Fibroblast of the aortic adventitia (primary cell): ENCODE measurements at places on chromosomes 3 and 15. TPM values are rescaled to one million over a fixed set of nuclear protein-coding genes. Genes with fewer than 3 reads are reported as not detected.

SKOR1 gene
- total RNA-seq, result 0.08 and 0.09 TPM in 2 replicates

HSPBAP1 gene
- 6.6 and 9.6 TPM in 2 replicates for total RNA-seq

GPR62 gene
- 0.09 TPM in 1 of 2 replicates, not detected in the other for total RNA-seq

DNA sequence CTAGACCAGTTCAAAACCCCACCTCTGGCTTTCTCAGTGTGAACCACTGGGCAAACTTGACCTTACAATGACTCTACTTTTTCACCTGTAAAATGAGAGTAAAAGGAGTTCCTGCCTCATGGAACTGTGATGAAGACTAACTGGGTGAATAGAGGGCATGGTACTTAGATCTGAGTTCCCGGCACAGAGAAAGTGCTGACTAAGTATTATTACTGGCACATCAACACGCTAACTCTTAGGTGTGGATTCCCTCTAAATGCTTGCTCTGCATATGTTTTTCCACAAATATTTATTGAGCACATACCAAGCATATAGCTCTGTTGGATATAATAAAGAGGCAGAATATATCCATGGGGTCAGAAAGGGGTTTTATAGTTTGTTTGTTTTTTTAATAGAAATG, 437.8 kb downstream of the MAGI1 start:
- DNase-seq, result no peak

DNA sequence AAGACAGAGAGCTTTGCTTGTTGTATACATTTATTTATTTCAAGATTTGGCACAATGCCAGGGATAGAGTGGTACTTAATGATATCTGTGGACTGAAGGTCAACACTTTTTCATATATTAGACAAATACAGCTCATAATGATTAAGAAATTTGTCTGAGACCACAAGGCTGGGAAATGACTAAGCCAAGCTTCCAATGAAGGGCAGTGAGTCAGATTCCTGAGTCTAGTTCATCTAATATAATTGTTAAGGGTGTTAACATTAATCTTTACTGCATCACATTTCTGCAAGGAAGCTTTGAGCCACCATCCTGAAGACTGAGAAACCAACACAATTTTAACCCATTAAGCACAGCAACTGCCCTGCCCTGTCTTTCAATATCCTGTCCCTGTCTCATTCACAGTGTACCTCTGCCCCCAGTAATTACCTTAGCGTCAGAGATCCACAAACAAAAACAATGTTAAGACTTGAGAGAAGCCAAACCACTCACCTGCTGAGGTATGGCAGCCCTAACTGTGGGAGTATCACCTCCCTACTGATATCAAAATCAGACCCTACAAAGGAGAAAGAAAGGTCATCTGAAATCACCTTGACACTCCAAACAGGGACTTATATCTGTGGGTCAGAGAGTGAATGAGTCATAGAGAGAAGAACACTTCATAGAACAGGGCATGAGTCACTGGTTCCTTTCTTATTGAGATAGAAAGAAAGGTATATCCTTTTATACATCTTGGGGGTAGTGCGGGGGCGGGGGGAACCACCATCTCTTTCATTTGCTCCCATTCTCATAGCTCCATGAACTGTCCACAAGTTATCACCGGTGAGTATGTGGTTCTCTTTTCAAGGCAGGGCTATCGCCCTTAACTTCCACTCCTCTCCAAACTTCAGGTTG, 74.7 kb downstream of the MAGI1 start:
- DNase-seq, result peak; percentile 90

DNA sequence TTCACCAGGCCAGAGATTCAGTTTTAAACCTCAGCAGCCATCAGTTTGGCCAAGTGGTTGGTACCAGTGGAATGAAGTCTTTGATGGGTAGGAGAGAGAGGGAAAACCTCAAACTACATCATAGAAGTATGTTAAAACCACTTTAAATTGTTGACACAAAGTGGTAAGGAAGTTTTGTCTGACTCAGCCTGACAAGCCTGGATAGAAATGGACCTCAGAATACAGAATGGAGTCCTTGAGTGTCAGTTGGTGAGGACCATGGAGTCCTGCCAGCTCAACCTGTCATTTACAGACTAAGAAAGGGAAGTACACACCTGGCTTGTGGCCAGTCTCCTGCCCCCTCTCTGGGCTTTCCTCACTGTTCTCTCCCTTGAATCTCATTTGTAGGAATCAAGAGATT, 12.1 kb downstream of the EAF1 start:
- DNase-seq, result peak; percentile 30

DNA sequence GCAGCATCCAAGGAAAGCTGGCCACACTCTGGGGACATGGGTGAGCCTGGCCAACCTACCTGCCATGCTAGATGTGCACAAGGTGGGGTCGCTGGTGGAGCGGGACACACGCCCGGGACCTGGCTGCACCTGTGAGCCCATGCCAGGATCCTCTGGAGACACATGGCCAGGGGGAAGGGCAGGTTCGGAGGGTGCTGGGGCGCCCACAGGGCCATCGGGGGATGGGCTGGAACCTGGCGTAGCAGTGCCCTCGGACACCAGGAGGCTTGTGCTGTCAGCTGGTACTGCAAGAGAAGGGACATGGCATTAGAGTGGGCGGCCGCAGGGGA, 143.4 kb downstream of the NSMCE3 start:
- DNase-seq, result no peak
